Hindlimb muscle (tissue), 1 donor: ENCODE measurements at places on chromosomes 5 and 9. TPM values are rescaled to one million over a fixed set of nuclear protein-coding genes. Genes with fewer than 3 reads are reported as not detected.
A peak's percentile ranks its signal among the peaks of the same experiment; 100 is the strongest.

Gene ZDHHC11B
- polyA plus RNA-seq, result 7.3 TPM

Gene STPG3
- polyA plus RNA-seq, result not detected

Gene IL5
- polyA plus RNA-seq, result not detected

DNA sequence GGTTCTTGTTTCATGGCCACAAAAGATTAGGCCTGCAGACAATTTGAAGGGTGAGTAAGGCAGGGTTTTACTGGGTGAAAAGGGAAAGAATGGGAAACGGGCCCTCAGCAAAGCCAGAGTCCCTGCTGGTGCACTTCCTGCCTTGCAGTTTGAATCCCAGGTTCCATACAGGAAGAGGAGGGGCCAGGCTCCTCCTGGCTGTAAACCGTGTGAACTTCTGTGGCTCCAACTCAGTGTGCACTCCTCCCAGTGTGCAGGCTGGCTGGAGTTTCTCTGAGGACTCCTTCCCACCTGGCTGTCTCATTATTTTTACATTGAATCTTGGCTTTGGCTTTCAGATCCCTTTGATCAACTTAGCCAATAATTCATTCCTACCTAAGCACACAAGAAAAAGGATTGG is 367.1 kb upstream of the KLF4 start:
- DNase-seq, result no peak

- peak; percentile 30 for DNase-seq
These were observed 99.7 kb downstream of the ST8SIA4 start for GRCh38 chr5:100803397-100803796.

- no peak for DNase-seq
These were observed 12.9 kb upstream of the PRDM9 start for GRCh38 chr5:23494558-23494957.

GRCh38 chr5:144089401-144090021 is 80.9 kb downstream of the YIPF5 start:
- peak; percentile 21 for DNase-seq

DNA sequence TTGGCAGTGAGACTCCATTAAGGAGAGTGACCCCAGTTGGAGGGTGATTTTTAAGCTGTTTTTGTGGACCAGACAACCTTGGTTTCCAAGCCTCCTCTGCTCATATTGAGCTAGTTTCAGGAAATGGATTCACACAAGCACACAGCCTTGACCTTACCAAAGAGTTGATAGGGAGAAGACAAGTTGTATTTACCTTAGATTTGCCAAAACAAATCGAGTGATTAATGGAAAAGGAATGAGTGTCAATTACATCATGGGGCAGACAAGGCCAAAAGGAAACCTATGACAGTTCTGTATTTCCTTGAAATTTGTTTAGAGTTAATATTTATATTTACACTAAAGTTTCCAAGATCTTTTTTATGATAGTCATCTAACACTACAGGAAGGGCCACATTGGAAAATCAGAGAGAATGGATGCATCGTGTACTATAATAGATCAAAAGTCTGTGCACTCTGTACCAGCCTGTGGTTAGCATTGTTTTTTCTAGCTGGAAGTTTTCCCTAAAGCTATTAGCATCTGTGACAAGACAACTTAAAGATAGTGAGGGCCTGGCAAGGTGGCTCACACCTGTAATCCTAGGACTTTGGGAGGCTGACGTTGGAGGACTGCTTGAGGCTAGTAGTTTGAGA is 86.0 kb upstream of the FER start:
- no peak for DNase-seq
